NCI-H69 (cell line): ENCODE measurements at places on chromosomes 5 and 9.

DNA sequence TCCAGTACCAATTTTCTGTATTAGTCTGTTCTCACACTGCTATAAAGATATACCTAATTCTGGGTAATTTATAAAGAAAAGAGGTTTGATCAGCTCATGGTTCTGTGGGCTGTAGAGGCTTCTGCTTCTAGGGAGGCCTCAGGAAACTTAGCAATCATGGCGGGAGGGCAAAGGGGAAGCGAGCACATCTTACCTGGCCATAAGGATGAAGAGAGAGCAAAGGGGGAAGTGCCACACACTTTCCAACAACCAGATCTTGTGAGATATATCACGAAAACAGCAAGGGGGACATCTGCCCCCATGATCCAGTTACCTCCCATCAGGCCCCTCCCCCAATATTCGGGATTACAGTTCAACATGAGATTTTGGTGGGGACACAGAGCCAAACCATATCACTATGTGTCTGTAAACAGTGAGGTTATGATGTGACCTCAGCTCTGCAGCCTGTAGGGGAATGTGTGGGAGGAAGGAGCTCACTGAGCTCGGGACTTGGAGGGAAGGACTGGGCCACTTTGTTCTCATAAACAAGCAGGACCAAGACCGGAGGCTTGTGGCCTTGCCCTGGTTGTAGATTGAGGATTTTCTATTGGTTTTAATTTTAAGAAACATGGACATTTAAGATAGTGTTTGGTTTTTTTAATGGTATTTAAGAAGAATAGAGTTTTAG, 85.2 kb downstream of the EHMT1 start:
- DNase-seq: no peak

DNA sequence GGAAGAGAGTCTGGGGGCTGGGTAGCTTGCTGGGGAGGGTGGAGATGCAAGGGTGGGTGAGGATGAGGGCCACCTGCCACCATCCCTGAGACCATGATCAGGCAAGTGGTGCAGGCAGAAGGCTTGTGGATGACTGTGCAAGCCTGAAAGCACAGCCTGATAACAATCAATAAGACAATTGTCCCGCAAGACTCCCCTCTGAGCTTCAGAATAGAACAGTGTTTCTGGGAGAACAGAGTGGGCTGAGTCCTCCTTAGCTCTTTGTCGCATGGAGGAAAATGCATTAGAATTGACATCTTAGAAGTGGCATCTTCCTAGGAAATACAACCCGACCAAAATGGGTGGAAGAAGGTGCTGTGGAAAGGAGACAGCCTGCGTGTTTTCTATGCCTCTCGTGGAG, 6.6 kb downstream of the GADD45G start:
- DNase-seq: peak; percentile 29

- no peak for DNase-seq
These were observed 90.3 kb upstream of the ACO1 start for GRCh38 chr9:32294106-32294505.

GRCh38 chr9:134626571-134627416, 14.8 kb upstream of the COL5A1 start:
- DNase-seq: peak; percentile 10

- DNase-seq: peak; percentile 82
These were observed 246.8 kb downstream of the ARHGAP26 start for GRCh38 chr5:143016777-143017516.

- DNase-seq: no peak
These were observed 244.7 kb downstream of the SPOCK1 start for GRCh38 chr5:137254119-137255090.

DNA sequence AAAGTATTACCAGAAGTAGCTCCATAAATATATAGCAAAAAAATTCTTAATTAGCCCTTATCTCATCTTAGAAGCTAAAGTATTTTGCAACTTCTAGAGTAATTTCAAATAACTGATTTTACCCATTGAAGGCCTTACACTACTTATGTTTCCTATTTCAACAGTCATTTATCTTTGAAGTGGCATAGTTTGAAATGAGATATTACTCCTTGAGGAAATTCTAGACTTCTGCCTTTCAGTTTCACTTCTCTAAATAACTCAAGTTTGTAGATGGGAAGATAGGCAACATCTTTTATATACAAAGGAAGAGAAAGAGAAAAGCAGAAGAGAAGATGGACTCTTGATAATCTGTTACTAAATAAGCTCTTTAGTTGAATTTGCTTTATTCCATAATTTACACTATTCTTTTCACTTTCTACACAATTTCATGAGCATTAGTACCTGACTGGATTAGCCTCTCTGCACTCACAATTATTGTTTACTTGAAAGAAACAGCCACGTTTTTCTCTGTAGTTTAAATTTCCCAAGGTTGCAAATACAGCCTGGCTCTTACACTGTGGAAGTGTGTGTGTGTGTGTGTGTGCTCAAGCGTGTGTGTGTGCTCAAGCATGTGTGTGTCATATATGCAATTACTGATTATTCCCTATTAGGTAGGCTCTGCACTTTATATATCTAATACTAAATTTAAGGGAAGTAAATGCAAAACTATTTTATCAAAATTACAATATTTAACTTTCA, 60.6 kb upstream of the EMB start:
- no peak for DNase-seq

DNA sequence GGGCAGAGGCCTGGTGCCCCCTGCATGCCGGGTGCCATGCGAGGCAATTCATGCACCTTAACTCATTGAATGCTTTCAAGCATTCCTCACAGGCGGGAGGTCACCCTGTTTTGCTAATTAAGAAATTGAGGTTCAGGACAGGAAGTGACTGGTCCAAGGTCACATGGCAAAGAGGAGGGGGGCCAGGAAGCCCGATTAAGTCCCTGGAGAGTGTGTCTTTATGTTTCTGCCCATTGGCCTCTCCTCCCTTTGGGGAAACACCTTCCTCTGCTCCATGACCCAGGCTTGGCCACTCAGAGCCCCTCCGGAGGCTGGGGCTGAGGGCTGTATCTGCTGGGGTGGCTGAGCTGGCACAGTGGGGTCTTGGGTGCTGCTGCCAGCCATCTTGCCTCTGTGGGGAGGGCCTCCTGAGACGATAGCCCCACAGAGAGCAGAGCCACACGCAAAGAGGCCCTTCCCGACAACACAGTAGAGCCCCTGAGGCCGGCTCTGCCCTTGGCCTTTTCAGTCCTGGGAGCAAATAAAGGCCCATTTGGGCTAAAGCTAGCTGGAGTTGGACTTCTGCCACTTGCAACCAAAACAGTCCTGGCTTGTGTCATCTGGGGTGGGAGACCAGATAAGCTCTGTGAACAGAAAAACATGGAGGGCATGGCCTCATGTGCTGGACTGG, 90.8 kb upstream of the NEURL1B start:
- peak; percentile 49 for DNase-seq

DNA sequence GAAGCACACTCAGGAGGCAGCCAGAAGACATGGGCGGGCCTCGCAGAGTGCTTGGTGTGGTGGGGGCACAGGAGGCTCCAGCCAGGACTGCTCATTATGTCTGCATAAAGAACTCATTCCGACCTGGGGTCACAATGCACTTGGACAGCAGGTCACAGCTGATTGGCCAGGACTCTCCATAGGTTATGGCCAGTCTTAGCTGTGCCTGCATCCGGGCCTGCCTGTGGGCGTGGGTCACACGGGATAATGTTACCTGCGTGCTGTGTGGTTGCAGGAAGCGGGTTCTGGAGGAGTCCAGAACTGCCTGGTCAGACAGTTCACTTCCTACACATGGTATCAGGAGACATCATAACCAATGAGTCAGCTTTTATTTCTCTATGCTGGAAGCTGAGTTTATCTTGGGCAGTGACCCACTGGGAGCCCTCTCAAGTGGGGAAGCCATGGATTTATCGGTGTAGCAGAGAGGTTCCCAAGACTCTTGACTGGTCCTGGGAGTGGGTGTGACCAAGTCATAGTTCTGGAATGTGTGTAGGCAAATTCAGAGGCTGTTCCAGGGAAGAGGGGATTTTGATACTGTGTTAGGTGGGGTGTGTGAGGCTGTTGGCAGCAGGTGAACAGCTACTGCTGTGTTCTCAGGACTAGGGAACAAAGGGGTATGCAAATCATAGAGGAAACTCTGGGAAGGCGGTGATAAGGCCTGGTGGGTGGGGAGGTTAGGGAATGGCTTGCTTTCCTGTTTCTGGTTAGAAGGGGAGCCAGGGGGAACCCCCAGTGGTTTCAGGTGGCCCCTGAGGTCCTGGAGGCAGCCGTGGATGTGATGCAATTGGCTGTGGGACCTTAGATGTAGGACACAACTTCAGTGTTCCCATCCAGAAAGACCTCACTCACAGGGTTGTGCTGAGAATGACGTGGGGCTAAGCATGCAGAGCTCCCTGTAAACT, 51.3 kb downstream of the ARHGEF37 start:
- DNase-seq: no peak

GRCh38 chr9:126664900-126665643, 51.3 kb downstream of the LMX1B start:
- peak; percentile 70 for DNase-seq

- no peak for DNase-seq
These were observed 62.5 kb upstream of the DNAH5 start for GRCh38 chr5:14006823-14007520.

DNA sequence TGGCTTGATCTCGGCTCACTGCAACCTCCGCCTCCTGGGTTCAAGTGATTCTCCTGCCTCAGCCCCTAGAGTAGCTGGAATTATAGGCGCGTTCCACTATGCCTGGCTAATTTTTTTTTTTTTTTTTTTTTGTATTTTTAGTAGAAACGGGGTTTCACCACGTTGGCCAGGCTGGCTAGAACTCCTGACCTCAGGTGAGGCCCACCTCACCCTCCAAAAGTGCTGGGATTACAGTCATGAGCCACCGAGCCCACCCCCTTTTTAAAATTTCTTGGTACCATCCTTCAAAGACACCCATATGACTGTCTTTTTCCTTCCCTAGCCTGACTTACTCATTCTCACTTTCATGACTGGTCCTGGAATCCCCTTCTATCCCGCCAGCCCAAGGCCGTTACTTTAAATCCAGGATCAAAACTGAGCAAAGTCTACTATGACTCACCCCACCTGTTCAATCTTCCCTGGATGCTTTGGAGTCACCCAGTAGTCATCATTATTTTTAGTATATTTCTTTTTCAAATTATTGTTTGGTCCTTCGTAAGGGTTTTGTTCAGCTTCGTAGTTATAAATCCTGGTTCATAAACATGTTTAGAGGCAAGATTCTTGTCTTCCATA, 1.2 kb upstream of the TBCA start:
- no peak for DNase-seq

GRCh38 chr9:137437691-137438590, 3.2 kb downstream of the ENTPD8 start:
- DNase-seq: no peak

- no peak for DNase-seq
These were observed 11.0 kb upstream of the DENND1A start for GRCh38 chr9:123940721-123941523.

DNA sequence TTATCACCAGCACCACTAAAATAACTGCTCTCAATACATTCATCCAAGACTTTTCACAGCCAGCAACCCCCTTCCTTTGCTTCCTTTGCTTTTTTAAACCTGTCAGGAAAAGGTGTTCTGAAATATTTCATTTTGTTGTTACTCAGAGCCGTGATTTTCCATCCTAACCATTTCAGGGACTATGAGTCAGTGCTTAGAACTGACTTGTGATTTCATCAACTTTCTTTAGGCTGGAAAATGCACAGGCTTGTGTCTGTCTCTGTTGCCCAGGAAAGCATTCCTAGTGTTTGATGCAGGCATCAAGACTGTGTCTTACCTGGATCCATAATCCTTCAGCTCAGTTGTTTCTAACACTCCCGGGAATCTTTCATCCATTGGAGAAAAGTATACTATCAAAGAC, 805.6 kb downstream of the BRINP1 start:
- DNase-seq: no peak

- DNase-seq: peak; percentile 72
These were observed 267.5 kb downstream of the SLF1 start for GRCh38 chr5:94885931-94886330.

DNA sequence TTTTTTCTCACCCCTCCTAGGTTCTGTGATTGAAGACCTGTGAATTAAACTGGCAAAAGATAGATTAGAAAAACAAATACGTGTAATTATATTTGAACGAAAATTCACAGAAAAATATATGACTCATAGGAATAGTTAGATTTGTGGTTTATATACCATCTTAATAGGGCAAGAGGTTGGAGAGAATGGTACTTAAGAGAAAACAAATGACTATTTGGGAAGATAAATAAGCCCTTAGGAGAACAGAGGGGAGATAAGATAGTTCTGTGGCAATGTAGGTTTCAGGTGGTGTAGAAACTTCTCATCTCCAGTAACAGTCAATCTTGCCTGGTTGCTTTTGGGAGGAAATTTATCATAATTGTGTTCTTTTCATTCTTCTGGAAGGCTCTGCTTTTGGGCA, 122.0 kb downstream of the PRDM9 start:
- no peak for DNase-seq

DNA sequence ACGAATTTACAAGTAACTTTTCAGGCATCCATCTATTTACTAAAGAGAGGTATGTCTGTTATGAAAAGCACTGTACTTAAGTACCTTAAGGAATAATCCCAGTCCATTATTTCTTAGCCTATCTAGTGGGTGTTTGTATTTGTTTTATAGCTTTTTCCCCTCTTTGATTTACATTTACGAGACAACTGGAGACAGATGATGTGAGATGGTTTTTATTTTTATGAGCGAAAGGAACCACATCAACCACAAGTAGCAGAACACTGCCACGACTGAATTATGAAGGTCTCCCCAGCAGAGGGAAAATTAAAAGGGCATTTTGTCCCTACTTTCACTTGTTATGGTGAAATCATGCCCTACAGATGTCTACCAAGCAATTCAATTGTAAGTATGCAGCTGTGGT, 357.8 kb downstream of the NFIB start:
- no peak for DNase-seq

- DNase-seq: no peak
These were observed 35.6 kb downstream of the FCHO2 start for GRCh38 chr5:72991394-72991793.

- no peak for DNase-seq
These were observed 81.9 kb upstream of the ADAMTS2 start for GRCh38 chr5:179427032-179427675.

DNA sequence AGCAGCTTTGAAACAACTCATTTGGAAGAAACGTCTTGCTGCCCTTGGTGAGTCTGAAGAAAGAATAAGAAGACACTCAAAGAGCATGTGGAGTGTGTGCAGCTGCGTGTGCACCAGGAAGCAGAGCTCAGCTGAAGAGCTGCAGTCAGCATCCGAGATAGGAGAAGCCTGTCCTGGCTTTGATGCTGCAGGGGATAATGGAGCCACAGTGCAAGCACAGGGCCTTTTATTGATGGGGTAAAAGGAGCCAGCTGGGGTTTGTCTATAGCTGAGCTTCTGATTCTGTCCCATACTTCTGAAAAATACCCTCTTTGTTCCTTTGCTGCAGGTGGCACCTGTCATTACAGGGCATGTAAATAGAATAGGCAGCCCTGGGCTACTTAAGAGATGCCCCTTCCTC, 375.7 kb upstream of the ZNF462 start:
- peak; percentile 42 for DNase-seq

GRCh38 chr9:85716031-85716877, 25.5 kb downstream of the AGTPBP1 start:
- DNase-seq: peak; percentile 15
